ENCODE measurements at places on chromosomes 12 and 14. TPM values are rescaled to one million over a fixed set of nuclear protein-coding genes. Genes with fewer than 3 reads are reported as not detected.
A peak's percentile ranks its signal among the peaks of the same experiment; 100 is the strongest.

GRCh38 chr12:97177481-97177880 lies 270.4 kb downstream of the NEDD1 start:
- no peak for DNase-seq

- peak; percentile 17 for DNase-seq
Measured at GRCh38 chr14:106268013-106268727, 741.8 kb downstream of the TMEM121 start.

DNA sequence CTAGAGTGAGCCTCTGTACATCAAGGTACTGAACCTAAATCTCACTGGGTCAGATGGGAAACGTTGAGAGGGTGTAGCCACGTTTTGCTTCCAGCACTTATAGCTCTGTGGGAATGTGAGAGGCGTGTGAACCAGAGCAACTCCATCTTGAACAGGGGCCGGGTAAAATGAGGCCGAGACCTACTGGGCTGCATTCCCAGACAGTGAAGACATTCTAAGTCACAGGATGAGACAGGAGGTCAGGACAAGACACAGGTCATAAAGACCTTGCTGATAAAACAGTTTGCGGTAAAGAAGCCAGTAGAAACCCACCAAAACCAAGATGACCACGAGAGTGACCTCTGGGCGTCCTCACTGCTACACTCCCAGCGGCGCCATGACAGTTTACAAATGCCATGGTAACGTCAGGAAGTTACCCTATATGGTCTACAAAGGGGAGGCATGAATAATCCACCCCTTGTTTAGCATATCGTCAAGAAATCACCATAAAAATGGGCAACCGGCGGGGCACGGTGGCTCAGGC lies 63.4 kb upstream of the NCOR2 start:
- DNase-seq = no peak

GRCh38 chr14:74980398-74980730 lies 22.4 kb upstream of the EIF2B2 start:
- DNase-seq = no peak

DNA sequence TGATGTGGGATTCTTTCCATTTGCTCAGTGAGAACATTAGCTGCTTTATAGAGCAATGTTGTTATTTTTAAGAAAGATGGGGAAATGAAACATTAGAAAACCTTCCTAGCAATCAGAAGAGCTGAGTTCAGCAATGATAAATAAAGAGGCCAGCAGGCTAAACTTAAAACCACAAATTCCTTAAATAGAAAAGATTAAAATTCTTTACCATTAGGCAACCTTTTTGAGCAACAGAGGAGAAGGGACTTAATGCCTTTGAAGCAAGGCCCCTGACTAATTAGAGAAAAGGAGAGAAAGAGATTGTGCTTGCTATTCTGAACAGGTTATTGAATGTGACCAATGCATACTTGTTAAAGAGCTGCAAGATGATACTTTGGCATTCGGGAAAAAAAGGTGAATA lies 160.8 kb upstream of the LMO3 start:
- DNase-seq = no peak

- DNase-seq = no peak
Measured at GRCh38 chr12:54585243-54585642, 3.2 kb downstream of the PPP1R1A start.

- no peak for DNase-seq
Measured at GRCh38 chr12:6140651-6141447, 16.4 kb upstream of the VWF start.

IGFBP6 gene
- 67.0 TPM for total RNA-seq

GRCh38 chr14:41171045-41171444 lies 435.6 kb upstream of the LRFN5 start:
- no peak for DNase-seq

AVPR1A gene
- total RNA-seq = 0.98 TPM

DNA sequence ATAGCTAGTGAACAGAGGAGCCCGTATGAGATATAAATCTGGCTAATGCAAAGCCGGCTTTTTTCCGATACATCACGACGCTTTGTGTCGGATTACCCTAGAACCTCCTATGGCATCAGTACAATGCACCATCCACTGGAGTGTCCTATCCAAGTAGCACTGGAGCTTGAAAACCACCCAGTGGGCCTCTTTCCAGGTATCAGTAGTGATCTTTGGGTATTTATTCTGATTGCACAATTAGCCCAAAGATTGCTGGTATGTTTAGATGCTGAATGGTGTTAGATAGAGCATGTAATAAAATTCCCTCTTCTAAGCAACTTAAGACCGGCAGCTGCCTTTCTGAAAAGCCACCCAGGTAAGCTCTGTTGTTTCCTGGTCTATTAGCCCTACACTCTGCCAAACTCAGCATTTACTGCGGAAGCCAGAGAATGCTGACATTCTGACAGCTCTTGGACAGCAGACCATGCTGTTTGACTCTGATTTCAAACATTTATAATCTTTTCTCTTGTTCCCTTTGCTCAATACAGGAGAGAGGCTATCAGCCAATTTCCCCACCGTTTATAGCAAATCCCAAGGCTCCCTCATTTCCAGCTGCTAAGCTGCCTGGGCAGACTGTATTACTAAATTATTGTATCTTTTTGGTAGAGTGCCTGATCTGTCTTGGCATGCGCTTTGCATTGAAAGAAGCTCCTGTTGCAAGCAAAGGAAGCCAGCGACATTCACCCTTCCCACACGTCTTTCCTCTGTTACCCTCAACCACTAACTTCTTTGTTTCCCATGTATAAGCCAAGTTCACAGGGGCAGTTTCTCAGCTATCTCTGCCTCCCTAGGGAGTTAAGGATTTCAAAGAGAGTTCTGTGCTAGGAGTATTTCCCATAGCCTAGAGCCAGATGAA lies 388.3 kb upstream of the GARIN6 start:
- no peak for DNase-seq

KLRC1 gene
- not detected for total RNA-seq

DNA sequence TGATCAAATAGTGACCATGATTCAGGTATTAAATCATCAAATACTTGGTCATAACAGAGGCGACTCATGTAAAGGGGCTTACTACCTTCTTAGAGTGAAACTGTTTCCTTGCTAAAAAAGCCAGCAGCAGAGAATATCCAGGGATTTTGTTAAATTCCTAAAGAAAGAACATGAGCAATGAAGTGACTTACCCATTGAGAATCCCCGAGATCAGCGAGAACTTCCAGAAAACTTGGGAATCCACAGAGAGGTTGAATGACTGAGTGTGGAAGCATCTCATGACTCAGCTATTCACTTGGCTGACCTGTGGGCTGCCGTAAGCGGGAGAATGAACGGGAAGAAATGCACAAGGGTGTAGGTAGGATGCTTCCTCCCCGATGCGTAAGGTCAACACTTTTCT lies 85.3 kb upstream of the KCNA1 start:
- no peak for DNase-seq

SLC4A8 gene
- total RNA-seq = 1.1 TPM

DNA sequence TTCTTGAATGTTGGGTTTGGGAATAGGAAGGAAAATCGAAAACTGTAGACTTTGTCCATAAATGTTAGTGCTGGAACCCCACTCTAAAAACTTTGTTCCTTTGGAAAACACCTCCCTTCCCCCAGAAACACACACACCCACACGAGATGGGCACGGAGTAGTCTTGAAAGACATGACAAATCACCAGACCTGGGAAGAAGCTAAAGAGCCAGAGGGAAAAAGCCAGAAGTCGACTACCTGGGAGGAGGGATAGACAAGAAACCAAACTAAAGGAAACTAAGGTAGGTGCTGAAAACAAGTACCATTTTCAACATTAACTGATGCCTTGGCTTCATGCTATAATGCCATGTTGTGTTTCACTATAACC lies 925 bp upstream of the NANOG start:
- DNase-seq = no peak

- DNase-seq = no peak
Measured at GRCh38 chr12:2609020-2609419, 185.8 kb upstream of the FKBP4 start.

- DNase-seq = no peak
Measured at GRCh38 chr12:18689771-18690170, 48.0 kb downstream of the PLCZ1 start.

MEG3 gene
- total RNA-seq = not detected

DNA sequence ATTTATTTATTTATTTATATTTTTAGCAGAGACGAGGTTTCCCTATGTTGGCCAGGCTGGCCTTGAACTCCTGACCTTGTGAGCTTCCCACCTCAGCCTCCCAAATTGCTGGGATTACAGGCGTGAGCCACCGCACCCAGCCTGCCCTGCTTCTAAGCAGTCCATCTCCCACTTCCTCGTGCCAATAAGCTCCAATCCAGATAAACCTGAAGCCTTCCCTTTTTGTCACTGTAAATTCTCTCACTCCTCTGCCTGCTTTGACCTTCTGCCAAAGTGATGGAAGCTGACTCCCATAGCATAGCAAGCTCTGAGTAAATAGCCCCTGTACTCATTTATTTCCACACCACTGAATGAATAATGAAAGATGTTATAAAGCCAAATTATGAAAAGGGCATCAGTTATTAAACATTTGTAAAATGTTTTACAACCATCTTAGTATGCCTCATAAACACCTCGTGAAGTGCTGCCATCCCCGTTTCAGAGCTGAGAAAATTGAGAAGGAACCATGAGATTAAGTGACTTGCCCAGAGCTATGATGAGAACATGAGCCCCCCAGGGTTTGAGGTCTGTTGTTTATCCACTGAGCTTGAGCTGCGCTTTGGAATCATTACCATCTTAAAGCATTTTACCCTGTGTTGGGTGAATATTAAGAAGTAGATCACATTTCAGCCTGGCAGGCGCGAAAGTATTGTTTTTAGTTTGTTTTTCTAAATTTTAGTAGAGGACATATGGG lies 30.4 kb downstream of the MANSC1 start:
- no peak for DNase-seq

DNA sequence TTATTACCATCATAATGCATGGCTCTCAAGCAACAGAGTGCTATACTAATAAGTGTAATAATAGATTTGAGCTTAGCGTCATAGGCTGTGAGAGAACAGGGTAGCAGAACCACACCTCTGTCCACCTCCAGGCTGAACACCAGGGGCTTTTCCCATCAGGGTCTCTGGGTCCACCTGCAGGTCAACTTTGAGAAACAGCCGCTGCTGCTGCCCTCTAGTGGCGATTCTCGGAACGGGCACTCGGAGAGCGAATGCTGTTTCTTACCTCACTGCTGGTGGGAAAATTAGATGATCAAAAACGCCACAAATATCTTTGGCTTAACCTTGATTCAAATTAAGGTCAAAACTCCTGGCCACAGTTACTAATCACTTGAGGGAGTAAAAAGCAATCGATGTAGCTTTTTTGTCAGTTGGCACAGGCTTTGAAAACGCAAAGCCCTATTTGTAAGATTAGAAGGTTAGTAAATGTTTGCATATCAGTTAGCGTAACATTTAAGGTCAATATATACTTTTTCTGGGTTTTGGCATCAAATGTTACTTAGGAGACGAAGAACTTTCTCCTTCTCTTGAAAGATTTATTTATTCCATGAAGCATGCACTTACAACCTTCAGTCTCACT lies 127.9 kb upstream of the TMEM132D start:
- DNase-seq = peak; percentile 65
